ENCODE measurements at places on chromosomes 3 and 15. TPM values are rescaled to one million over a fixed set of nuclear protein-coding genes. Genes with fewer than 3 reads are reported as not detected.

CCDC9B gene
- total RNA-seq: 0.66 TPM

EPHA3 gene
- not detected for total RNA-seq

TM4SF1 gene
- not detected for total RNA-seq

SPATA16 gene
- not detected for total RNA-seq

CHRM5 gene
- total RNA-seq: not detected

ARHGEF26 gene
- 0.09 TPM for total RNA-seq

RHOV gene
- 0.09 TPM for total RNA-seq

RETNLB gene
- not detected for total RNA-seq

PLIN1 gene
- 0.07 TPM for total RNA-seq

STAB1 gene
- 0.09 TPM for total RNA-seq

TRMT10C gene
- 30.3 TPM for total RNA-seq

Data from T-helper 2 cell treated with Interferon-gamma antibody and Interleukin-4, amounts not matched to agents 100 ng/mL and 5 ng/mL, for 36 hours (primary cell).